ENCODE measurements at places on chromosomes 12 and 14.

DNA sequence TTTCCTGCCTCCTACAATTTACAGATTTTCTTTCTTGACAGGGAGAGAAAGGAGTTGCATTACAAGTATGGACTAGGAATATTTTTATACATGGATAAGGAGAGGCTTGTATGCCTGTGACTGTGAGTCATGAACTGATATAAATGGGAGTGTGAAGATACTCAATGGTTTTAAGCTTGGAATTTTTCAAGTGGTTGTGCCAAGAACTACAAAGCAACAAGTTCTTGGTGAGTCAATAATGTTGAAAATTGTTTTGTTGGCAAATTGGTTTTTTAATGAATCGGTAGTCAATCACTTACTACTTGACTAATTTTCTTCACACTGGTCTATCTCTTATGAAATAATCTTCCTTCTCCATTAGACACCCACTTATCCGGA is 58.9 kb upstream of the HMGA2 start:
- DNase-seq: no peak

DNA sequence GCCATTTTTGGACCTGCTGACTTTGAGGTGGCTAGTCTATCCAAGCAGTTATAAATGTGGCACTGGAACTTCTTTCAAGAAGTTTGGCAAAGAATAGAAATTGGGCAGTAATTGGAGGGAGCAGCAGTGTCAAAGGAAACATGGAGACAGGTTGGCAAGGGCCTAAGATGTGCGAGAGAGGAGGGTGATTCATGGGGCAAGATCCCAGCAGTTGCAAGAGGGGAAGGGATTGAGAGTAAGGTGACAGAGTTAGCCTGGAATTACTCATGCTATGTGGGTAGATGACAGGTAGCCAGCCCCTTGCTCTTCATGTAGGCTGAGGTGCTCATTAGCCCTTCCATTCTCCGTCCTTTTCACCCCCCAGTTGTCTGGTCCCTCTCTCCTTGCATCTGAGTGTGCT is 42.2 kb downstream of the FBXL14 start:
- no peak for DNase-seq

GRCh38 chr12:130195776-130196175 is 33.5 kb downstream of the FZD10 start:
- no peak for DNase-seq

GRCh38 chr12:98612696-98613334 is 19.3 kb downstream of the SLC25A3 start:
- DNase-seq: no peak

All from stimulated activated CD8-positive, alpha-beta memory T cell treated with anti-CD3 and anti-CD28 coated beads, Interleukin-4, amount 100 ng/mL, for 4 hours (primary cell).